ENCODE measurements at places on chromosomes 11 and 22.

- DNase-seq = peak; percentile 56
Measured at GRCh38 chr11:66367561-66368312, 3.8 kb downstream of the SLC29A2 start.

DNA sequence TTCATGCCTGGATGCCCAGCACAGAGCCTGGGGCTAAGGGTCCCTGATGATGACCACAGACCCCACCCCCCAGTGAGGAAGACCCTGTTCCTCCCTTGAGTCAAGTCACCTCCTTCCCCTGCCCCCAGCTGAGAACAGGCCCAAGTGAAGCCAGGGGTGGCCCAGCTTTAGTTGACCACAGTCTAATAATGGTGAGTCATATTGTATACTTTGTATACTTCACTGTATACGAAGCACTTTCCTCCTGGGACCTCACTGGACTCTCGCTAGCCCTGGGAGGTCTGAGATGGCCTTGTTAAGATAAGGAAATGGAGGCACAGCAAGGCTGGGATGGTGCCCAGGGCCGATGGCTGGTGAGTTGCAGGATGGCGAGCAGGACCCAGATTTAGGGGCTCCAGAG is 3.7 kb upstream of the FLRT1 start:
- no peak for DNase-seq

DNA sequence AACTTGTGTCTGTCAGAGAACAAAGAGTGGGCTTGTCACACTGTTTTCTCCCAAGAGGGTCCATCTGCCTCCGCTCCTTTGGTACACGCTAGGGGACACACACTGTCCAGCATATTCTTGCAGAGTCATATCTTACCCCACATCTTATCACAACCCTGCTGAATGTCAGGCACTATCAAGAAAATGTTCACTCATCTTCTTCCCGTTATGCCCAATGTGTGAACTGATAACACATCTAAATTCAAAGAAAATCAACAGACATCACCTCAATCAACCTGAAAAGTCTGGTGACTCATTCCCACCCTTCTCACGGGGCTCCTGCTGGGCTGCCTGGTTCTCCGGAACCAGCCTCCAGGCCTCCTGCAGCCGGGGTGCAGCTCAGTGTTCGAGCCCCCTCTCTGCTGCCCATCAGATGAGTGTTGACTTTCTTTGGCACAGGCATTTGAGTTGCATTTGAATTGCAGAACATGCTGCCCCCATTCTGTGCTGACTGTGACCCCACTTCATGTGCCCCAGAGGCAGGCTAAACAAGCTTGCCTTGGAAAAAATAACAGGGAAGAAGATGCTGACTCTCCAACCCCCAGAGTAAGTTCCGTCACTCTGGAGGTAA is 19.4 kb downstream of the GRAP2 start:
- no peak for DNase-seq

- DNase-seq = no peak
Measured at GRCh38 chr11:68749229-68750123, 1.8 kb downstream of the TESMIN start.

GRCh38 chr11:132648851-132649250 is 883.5 kb downstream of the OPCML start:
- DNase-seq = no peak

DNA sequence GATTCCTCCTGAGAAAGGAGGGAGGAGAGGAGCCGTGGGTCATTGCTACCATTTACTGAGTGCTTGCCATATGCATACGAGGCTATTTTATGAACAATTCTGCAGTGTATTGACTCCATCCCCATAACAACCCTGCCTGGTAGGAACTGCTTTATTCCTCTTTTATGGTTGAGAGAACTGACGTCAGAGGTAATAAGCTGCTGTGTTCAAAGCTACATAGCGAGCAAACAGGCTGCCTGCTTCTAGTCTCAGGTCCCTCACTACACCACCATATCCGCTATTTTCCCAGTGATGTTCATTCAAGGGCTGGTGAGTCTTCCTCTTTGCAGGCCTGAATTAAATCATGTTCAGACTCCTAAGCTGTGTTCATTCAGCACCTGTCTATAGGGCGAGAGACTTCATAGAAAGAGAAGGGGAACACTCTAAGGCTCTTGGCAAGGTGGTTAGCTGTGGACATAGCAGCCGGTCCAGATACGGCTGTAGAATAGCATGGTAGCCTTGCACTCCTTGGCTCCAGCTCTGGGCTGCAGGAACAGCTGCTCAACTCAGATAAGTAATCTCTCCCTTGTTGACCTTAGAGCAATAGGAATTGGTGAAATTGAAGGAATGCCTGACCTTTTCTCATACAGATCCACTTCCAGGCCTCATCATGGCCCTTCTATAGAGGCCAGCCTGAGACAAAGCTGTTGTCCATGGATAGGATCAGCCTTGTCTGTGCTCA is 82.6 kb downstream of the MICAL2 start:
- no peak for DNase-seq

DNA sequence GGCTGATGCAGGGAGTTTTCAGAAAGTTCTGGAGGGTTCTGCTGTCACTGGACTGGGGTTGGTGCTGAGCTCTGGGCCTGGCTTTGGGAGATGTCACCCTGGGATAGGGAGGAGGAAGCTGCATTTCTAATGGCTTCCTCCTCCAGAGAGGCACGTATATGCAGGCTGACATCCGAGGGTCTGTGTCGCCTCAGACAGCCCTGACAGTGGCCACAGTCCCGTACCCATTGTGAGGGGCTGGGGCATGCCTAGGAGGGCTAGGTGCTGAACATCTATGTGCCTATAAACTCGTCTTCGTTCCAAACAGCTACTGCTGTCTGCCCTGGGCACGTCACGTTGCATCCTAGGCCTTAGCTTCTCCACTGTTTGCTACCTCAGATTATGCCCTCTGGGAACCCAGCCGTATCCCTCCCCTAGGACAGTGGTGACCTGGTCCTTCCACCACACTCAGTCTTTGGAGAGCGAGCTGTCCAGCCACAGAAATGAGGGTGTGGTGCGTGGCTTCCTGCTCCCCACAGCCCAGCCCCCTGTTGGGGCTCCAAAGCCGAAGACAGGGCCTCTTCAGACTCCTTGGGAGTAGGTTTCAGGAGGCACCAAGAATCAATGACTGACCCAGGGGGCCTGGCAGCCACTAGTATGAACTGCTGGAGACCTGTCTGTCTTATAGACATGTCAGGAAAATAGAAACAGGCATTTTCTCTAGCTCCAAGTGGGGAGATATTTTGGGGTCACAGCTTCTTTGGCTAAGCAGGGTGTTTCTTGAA is 26.4 kb downstream of the ADAMTS15 start:
- DNase-seq = no peak

DNA sequence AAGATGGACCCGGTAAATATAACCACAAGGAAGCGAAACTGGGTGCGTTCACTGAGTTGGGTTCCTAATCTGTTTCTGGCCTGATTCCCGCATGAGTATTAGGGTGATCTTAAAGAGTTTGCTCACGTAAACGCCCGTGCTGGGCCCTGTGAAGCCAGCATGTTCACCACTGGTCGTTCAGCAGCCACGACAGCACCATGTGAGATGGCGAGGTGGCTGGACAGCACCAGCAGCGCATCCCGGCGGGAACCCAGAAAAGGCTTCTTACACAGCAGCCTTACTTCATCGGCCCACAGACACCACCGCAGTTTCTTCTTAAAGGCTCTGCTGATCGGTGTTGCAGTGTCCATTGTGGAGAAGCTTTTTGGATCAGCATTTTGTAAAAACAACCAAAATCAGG is 74.4 kb downstream of the NCAPD3 start:
- DNase-seq = no peak

DNA sequence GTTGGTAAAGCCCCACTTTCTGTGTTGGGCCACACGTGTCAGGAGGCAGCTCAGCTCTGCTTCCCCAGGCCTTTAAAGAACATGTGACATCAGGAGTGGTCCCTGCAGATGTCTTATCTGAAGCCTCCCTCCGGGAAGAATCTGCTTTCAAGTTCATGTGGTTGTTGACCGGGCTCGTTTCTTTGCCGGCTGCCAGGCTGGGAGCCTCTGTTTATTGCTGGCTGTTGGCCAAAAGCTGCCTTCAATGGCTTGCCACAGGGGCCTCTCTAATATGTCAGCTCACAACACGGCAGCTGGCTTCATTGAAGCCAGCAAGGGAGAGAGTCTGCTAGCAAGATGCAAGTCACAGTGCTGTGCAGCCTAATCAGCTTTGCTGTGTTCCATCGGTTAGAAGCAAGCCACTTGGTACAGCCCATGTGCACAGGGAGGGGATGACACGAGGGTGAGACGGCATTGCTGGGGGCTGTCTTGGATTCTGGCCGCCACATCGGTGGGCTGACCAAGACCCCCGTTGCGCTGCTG is 14.6 kb downstream of the MRGPRF start:
- DNase-seq = peak; percentile 42

GRCh38 chr11:36155124-36155561 is 134.1 kb downstream of the COMMD9 start:
- no peak for DNase-seq

GRCh38 chr22:25833676-25834075 is 91.7 kb downstream of the MYO18B start:
- no peak for DNase-seq

GRCh38 chr11:93123351-93123898 is 74.4 kb downstream of the SLC36A4 start:
- DNase-seq = no peak

GRCh38 chr11:123659311-123659710 is 4.9 kb upstream of the SCN3B start:
- no peak for DNase-seq

- DNase-seq = peak; percentile 81
Measured at GRCh38 chr11:17730608-17731462, 3.7 kb upstream of the KCNC1 start.

- peak; percentile 42 for DNase-seq
Measured at GRCh38 chr22:48906216-48906835, 921.3 kb downstream of the BRD1 start.

DNA sequence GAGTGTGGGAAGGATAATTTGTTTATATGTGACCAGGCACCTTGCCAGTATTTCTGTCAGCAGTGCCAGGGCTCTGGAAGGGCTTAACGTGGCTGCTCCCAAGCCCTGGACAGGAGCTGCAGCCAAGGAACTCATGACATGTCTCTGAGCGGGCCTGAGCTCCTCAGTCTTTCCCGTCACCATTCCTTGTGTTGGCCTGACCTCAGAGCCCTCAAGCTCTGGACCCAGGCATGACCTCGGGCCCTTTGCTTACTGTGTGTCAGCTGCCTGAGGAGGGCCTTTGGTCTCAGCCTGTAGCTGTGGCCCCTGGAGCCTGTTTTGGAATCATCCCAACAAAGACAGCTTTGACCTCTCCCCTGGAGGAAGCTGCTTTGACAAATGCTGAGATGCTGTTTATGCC is 264.1 kb upstream of the PLET1 start:
- no peak for DNase-seq

- DNase-seq = no peak
Measured at GRCh38 chr11:24636291-24636629, 139.4 kb downstream of the LUZP2 start.

DNA sequence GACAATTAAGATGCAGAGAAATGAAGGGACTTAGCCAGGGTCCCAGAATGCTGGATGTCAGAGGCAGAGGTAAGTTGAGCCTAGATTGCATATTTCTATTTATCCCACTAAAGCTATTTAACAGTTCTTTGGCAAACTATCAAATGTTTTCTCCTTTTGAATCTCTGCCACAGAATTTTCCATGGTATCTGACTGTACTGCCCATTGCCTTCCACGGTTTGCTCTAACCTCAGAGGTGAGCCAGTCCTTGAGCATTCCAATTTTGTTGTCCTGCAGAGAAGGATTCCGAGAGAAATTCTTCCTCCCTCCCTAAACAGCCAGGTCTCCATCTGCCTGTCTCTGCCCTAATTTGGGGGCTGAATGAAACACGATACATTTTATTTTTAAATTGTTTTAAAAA is 368.3 kb upstream of the SYN3 start:
- no peak for DNase-seq

- no peak for DNase-seq
Measured at GRCh38 chr11:45285930-45286632, at the start of gene SYT13. SYT13 (minus strand) TSS chr11:45286341; CDS start chr11:45286207, 134 bp downstream.

- DNase-seq = no peak
Measured at GRCh38 chr11:16261836-16262644, 94.3 kb downstream of the SOX6 start.

DNA sequence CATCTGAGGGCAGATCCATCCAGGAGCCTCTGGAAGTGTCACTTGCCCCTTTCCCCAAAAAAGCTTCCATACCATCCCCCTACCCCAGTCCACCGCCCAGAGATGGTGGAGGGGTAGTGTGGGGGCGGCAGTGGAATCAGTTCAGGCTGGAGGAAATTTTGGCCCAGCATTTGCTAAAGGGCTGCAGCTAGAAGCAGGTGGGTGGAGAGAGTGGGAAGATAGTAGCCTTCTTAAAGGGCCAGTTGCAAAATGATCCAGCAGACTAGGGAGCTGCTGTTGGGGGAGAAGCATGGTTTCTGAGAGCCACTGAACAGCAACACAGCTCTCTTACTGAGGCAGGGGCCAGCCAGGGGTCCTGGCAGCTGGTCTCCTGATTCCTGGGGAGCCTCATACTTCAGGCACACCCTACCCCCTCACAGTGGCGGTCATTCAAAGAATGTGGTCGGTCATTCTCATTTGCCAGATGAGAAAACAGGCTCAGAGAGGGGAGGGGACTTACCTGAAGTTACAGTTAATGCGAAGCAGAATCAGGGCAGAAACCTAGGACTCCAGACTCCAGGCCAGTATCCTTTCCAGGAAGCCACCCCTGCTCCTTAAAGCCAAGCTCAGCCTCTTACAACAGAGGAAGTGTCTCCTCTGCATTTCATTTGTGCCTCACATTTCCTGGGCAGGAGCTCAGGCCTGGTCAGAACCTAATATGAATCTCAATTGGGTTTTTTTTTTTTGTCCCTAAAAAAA is 5.4 kb downstream of the SEC14L2 start:
- no peak for DNase-seq

DNA sequence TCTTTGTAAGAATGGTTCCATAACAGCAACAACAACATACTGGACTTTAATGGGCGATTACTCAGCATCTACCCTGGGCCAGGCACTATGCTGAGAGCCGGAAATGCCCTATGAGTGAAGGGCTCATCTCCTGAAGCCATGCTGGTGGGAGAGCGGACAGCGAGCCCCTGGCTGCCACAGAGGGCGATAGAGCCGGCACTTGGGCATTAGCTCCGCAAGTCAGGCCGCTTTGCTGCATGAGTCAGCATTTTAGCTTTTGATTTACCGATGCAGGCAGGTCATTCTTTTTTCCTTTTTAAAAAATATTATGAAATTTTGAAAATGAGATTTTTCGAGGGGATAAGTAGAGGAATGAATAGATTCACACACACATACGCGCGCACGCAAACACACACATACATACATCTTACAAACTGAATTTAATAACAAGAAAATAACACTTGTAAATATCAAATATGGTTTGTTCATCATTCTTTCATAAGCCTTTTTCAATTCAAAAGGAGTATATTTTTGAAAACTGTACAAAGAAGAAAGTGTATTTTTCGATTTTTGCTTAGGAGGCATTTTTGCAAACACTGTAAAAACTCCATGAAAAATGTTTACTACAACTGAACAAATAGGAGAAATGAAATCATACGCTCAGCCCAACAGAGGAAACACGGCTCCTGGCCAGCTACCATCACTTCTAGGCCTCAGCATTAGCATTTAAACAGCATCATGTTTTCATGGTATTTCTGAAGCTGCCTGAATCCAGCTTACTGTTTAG is 667.3 kb downstream of the OPCML start:
- DNase-seq = no peak

Measured in upper lobe of right lung (tissue), 1 donor.